ENCODE measurements at places on chromosomes 16 and 17.

DNA sequence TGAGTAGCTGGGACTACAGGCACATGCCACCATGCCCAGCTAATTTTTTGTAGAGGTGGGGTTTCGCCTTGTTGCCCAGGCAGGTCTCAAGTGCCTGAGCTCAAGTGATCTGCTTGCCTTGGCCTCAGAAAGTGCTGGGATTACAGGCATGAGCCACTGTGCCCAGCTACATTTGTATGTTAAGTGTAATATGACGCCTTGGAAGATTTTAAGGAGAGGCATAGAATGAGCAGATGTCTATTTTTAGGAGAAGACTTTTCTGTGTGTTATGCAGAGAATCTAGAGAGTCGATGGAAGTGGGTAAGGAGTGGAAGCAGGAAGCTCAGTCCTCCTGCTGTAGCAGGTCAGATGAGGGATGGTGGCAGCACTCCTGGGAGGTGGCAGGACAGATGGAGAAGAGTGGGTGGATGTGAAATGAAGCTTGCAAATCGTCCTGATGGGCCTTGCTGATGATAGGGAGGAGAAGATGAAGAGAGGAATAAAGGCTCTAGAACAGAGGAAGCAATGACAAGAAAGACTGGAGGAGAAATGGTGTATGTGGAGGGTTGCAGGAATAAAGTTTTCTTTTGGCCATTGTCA, 125.3 kb downstream of the SHISA6 start:
- DNase-seq: no peak

DNA sequence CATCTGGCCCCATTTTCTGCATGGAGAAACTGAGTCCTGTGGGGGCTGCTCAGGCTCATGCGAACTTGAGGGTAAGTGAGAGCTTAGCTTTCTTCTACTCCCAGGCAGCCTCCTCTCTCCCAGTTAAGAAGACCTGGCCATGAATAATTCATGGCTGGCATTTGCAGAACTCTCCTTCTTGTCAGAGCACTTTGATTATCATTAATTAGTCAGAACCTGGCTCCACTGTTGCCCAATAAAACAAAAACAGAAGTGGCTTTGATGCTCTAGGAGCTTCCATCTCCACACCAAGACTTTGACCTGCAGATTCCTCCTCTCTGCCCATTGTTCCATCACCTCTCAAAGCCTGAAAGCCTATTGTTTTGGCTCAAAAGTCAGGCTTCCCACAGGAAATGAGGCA, 45.5 kb upstream of the CDH3 start:
- no peak for DNase-seq

GRCh38 chr16:89052890-89053724, 40.5 kb upstream of the ACSF3 start:
- no peak for DNase-seq

DNA sequence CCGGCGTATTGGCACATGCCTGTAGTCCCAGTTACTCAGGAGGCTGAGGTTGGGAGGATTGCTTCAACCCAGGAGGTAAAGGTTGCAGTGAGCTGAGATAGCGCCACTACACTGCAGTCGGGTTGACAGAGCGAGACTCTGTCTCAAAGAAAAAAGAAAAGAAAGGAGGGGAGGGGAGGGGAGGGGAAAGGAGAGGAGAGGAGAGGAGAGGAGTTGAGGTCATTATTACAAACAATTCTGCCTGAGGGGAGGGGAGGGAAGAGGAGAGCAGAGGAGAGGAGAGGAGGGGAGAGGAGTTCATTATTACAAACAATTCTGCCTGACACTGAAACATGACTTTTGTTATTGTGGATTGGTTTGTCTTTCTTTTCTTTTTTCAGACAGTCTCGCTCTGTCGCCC, 19.8 kb upstream of the ABCA5 start:
- no peak for DNase-seq

GRCh38 chr16:2962334-2963073, 1.6 kb upstream of the KREMEN2 start:
- DNase-seq: no peak

DNA sequence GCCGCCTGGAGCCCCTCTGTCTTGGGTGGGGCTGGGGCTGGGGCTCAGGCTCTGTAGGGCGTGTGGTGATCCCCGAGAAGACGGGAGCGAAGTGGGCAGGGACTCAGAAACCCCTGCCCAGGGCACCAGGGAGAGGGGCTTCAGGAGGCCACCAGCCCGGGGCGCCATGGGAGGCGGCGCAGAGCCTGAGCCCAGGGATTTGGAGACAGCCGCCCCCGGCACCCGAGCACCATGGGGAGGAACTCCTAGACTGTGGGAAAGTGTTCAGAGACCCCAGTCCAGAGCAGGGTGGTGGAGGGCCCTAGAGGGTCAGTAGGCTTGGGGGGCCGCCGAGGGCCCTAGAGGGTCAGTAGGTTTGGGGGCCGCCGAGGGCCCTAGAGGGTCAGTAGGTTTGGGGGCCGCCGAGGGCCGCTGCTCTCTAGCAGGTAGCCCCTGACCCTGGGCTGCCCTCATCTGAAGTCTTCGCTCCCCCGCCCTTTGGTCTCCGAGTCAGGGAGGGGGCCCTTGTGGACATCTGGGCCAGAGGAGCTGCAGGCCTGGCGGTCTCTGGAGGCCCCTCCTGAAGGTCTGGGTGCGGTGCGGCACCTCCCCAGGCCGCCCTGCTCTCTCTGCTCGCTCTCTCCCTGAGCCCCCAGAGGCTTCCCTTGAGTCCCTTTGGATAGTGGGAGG, 734 bp downstream of the ARHGDIG start:
- DNase-seq: no peak

- DNase-seq: no peak
These were observed 14.0 kb downstream of the CCR7 start for GRCh38 chr17:40551091-40551878.
